ENCODE measurements at places on chromosomes 11 and 22.
A peak's percentile ranks its signal among the peaks of the same experiment; 100 is the strongest.

GRCh38 chr11:17526931-17527627 is 17.1 kb downstream of the USH1C start:
- DNase-seq: no peak

GRCh38 chr22:27388090-27388600 is 413.4 kb downstream of the MN1 start:
- no peak for DNase-seq

DNA sequence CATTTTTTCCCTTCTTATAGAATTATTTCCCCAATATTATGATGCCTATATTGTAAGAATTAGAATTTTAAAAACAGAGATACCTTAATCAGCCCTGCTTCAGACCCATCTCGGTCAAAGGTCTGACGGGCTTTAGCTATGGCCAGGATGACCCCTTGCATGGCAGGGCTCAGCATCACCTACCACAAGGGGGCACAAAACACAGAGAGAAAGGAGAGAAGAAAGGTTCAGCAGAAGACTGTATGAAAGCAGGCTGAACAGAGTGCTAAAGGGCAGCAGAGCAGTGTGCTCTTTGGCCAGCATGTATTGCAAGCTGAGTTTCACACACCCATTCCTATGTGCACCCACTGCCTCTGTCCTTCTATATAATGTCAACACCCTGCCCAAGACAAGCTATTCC is 26.8 kb downstream of the CLDN25 start:
- DNase-seq: no peak

DNA sequence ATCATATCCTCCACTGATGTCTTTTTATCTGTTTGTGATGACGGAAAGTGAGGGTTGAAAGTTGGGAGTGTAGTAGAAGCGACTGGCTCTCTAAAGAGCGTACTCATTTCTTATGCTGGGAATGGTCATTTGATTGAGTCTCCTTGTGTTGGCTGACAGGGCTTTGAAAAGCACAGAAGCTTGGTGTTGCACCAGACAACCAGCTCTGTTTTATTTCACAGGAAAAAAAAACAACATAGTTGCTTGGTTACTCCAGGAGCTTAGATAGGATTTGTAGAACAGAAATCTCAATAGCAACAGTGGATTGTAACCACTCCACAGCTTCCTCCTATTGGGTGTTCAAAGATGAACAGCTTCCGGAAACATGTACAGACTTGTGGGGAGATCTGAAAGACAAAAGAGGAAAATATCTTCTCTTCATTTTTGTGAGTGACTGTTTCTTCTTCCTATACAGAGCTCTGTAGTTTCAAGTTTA is 2.7 kb downstream of the RBM14 start:
- no peak for DNase-seq

- no peak for DNase-seq
Observed at GRCh38 chr11:58429273-58429672, 1.4 kb upstream of the OR5B2 start.

- DNase-seq: no peak
Observed at GRCh38 chr22:17712441-17712840, 61.8 kb downstream of the BID start.

DNA sequence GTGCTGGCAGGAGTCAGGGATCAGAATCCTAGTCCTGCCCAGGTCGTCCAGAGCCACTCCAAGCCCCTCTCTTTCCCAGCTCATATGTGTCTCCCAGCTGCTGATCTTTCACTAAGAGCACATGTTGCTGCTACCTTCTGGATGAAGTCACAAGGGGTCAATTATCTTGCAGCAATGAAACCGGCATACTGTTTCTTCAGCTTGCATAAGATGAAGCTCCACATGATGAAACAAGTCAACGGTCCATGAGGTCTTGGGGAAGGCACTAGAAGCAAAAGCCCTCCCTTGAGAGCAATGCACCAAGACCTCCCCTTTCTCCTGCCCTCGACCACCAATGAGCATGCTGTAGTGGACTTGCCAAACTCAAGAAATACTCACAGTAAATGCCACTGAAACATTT is 148.9 kb downstream of the TENM4 start:
- DNase-seq: no peak

- no peak for DNase-seq
Observed at GRCh38 chr11:67345247-67345919, 8.0 kb downstream of the POLD4 start.

GRCh38 chr11:36022882-36023281 is 79.0 kb downstream of the LDLRAD3 start:
- DNase-seq: peak; percentile 89

- DNase-seq: no peak
Observed at GRCh38 chr11:129191649-129192048, 476 bp downstream of the ARHGAP32 start.

DNA sequence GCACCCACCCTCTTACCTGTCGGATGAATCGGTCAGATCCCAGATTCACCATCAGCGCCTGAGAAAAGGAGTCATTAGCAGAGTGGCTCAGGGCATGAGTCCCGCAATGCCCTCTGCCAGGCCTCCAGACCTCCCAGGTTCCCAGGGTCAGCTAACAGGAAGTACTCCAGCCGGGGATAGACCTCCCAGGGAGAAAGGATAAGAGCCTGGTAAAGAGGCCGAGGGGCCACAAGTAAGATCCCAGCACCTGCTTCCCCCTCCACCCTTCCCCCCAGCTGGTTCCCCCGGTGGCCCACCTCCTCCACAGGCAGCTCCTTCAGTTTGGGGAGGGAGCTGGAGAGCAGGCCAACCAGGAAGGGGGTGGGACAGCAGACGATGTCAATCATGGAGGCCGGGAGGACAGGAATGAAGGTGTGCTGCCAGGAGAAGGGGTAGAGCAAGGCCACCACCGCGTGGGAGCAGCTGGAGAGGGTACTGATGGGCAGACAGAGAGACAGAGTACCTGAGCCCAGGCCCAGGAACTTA is 16.4 kb downstream of the RPL27A start:
- no peak for DNase-seq

- no peak for DNase-seq
Observed at GRCh38 chr22:40666151-40666848, 13.0 kb upstream of the MCHR1 start.

GRCh38 chr11:77144857-77145428 is 16.9 kb downstream of the MYO7A start:
- no peak for DNase-seq

DNA sequence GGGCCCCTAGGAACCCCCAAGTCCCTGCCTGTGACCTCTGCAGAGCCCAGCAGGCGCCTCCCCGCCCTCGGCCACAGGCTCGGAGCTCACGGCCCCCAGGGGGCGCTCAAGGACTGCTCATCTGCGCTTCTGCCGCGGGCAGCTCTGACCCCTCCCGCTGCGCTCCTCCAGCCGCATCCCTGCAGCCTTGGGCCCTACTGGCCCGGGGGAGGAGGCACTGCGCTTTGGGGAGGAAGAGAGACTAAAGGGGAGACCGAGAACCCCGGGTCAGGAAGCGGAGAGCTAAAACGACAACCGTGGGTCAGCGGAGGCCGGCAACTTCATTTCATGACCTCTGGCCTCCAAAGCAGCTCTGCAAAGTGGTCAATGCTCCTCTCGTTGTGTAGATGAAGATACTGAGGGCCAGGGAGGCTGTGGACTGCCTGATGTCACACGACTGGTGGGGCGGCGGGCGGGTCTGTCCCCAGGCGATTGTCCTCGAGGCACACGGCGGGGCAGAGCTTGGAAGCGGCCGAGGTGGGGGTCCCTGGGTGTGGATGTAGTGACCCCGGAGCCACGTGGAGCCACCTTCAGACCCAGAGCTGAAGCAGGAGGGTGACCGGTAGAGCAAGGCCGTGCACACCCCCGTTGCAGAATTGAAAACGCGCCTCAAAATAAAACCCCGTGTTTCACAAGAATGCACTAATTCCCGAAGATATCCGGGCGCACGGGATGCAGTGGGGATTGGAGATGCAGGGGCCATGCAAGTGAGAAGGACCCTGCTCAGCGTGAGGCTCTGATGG is 2.7 kb upstream of the KRTAP5-6 start:
- DNase-seq: no peak

GRCh38 chr22:20956258-20957101 is 10.6 kb upstream of the AIFM3 start:
- DNase-seq: no peak

DNA sequence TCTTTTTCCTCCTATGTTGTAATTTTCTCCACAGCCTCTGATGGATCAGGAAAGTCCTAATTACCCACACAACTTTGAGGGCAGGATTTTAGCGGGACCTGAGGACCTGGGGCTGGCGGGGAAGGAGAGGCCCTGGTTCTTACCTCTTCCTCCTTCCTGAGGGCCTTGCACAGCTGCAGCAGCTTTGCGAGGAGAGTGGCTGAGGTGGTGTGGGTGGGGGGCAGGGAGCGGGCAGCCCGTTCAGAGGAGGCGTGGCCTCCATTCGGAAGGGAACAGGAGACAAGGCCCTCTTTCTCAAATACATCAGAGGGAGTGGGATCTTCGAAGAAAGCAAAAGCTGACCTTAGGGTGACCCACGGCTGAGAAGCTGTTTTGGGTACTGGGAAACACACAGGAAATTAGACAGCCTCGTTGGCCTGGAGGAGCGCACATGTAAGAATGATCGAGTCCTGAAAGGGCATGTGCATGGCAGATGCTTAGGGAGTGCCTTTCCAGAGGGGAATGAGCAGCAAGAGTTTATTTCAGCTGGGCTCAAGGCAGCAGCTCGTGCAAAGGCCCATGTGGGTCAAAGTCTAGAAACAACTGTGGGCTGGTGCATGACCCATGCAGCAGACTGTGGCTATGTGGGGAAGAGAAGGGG is 76.6 kb upstream of the NARS2 start:
- DNase-seq: no peak
